ENCODE measurements at places on chromosomes 16 and 17. TPM values are rescaled to one million over a fixed set of nuclear protein-coding genes. Genes with fewer than 3 reads are reported as not detected.

The LLGL1 gene
- 27.3 TPM for total RNA-seq

DNA sequence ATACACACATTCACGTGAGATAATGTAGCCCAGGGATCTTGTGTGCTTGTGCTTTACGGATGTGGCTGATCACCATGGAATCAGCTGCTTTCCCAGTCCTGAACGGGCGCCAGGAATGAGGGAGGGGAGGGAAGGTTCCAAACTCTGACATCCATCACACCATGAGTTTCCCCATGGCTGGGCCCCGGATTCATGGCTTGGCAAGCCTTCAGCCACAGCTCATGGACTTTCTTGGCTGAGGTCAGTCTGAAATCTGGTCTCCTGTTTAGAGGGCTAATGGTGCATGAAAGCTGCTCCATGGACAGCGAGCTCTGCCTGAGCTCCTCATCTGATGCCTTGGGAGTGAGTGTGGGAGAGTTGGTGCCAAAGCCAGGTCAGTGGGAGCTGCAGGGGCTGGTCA is 767.6 kb upstream of the EEF2KMT start:
- no peaks in the 10 kb centered on the region for H3K36me3 ChIP-seq
- no peak overlapping the region for H3K4me3 ChIP-seq
- DNase-seq = no peak
- no peaks in the 10 kb centered on the region for H3K4me1 ChIP-seq
- no peak overlapping the region for H3K27ac ChIP-seq

The AGRP gene
- total RNA-seq = not detected

The ACAP1 gene
- total RNA-seq = 391 TPM

The ALDH3A1 gene
- total RNA-seq = not detected

- no peaks in the 10 kb centered on the region for H3K4me1 ChIP-seq
- H3K27ac ChIP-seq = no peak overlapping the region
- no peaks in the 10 kb centered on the region for H3K27me3 ChIP-seq
- no peaks in the 10 kb centered on the region for H3K36me3 ChIP-seq
- DNase-seq = no peak
- H3K4me3 ChIP-seq = no peak overlapping the region
Measured at GRCh38 chr17:70820276-70820675, 650.9 kb downstream of the KCNJ2 start.

GRCh38 chr16:49049191-49049590 is 232.4 kb downstream of the CBLN1 start:
- no peak overlapping the region for H3K27ac ChIP-seq
- H3K4me3 ChIP-seq = no peak overlapping the region
- no peaks in the 10 kb centered on the region for H3K4me1 ChIP-seq

- no peaks in the 10 kb centered on the region for H3K36me3 ChIP-seq
- H3K4me1 ChIP-seq = peaks cover 2% of the 10 kb centered on the region
Measured at GRCh38 chr17:61385577-61386236, 13.9 kb upstream of the TBX2 start.

DNA sequence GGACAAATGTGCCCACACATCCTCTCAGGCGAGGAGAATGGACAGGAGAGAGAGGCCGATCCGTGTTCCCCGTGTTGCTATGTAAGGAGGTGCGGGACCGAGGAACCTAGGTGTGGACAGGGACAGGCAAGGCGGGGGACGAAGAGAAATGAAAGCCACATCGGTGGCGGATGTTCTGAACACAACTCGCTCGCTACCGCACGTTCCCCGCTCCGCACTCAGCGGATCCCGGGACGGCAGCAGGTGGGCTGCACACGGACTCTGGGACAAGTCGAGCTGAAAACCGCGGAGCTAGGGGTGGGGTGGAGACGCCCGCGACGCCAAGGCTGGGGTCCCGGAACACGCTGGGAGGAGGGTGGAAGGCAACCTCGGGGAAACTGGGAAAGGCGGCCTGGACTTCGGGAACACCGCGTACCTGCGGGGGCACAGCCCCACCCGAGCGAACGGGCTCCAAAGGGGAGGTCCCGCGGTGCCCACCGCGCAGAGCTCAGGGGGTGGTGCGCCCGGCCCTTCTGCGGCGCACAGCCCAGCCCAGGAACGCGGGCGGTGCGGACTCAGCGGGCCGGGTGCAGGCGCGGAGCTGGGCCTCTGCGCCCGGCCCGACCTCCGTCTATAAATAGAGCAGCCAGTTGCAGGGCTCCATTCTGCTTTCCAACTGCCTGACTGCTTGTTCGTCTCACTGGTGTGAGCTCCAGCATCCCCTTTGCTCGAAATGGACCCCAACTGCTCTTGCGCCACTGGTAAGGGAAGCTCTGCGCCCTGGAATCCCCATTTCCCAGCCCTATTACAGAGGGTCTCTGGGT is at the start of gene MT1E:
TSS of gene MT1E (plus strand) at position 642 of the 803 bp plus-strand sequence. CDS start at position 713, 71 bp downstream.
- peaks cover 12% of the 10 kb centered on the region for H3K4me1 ChIP-seq
- no peak within 1 kb of the TSS for H3K27ac ChIP-seq
- H3K36me3 ChIP-seq = no peaks in the 10 kb centered on the region
- peak; percentile 62 for DNase-seq
- peak within 1 kb of the TSS; percentile 78 for H3K4me3 ChIP-seq

The ERCC4 gene
- total RNA-seq = 14.1 TPM

The TK1 gene
- 193 TPM for total RNA-seq

The TMEM204 gene
- 15.5 TPM for total RNA-seq

DNA sequence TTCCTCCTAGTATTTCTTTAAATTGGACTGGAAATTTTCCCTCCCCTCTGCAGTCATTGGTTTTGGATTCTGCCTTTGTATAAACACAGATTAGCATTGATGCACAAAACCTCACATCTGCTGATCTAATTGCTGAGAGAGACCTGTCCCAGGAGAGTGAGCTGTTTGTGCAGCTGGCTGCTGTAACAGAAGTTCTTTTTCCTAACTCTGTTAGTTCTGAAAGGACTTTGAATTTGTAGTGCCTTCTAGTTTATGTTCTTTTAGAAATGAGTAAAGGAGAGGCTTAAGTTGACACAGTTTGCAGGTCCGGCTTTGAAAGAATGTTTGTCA is 45.2 kb upstream of the KPNB1 start:
- no peak overlapping the region for H3K4me3 ChIP-seq
- no peaks in the 10 kb centered on the region for H3K27me3 ChIP-seq
- peaks cover 28% of the 10 kb centered on the region for H3K36me3 ChIP-seq
- DNase-seq = no peak
- no peak overlapping the region for H3K27ac ChIP-seq

DNA sequence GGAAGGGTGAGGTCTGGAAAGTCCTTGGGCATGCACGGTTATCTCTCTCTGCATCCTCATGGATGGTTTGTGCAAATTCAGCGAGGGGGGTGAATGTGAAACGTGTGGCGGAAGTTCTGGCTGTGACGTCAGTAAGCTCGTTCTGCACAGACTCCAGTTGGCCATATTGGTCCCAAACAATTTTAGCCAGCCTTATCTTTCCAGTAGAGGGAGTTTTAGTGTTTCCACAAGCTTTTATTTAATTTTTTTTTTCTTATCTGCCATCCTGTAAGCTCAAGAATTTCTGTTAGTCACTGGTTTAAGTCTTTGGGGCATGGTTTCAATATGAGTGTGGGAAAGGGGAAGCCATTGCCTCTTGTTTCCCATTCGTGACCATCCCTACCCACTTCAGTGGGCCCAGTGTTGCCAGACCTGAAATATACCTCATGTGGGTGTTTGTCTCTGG is 39.0 kb downstream of the HLF start:
- peaks cover 2% of the 10 kb centered on the region for H3K27me3 ChIP-seq
- no peak overlapping the region for H3K27ac ChIP-seq
- DNase-seq = peak; percentile 25
- H3K36me3 ChIP-seq = no peaks in the 10 kb centered on the region
- no peak overlapping the region for H3K4me3 ChIP-seq

DNA sequence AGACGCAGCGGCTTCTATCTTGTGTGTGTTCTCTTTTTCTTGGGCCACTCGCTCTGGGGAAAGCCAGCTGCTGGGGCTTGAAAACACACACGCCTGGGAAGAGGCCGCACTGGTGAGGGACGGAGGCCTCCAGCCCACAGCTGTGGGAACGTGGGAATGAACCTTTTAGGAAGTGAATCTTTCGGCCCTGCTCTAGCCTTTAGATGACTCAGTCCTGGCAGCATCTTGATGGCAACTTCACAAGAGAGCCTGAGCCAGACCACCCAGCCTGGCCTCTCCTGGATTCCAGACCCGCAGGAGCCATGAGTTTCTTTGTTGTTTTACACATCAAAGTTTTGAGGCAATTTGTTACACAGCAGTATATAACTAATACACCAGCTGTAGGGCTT is 2.2 kb upstream of the PDPK1 start:
- H3K27ac ChIP-seq = no peak overlapping the region
- H3K36me3 ChIP-seq = peaks cover 6% of the 10 kb centered on the region
- peaks cover 43% of the 10 kb centered on the region for H3K4me1 ChIP-seq
- no peaks in the 10 kb centered on the region for H3K27me3 ChIP-seq

GRCh38 chr17:69423450-69423849 is 9.0 kb downstream of the MAP2K6 start:
- peak; percentile 43 for DNase-seq
- H3K4me1 ChIP-seq = peaks cover 51% of the 10 kb centered on the region
- peak overlapping the region; percentile 16 for H3K4me3 ChIP-seq

Measured in activated CD4-positive, alpha-beta memory T cell treated with anti-CD3 and anti-CD28 coated beads for 36 hours (primary cell).